ENCODE measurements at places on chromosomes 11 and 22. TPM values are rescaled to one million over a fixed set of nuclear protein-coding genes. Genes with fewer than 3 reads are reported as not detected.

Gene FAM83F
- total RNA-seq, result 2.8 TPM

Gene CRYBB3
- not detected for total RNA-seq

Gene OTOG
- not detected for total RNA-seq

Gene LUZP2
- total RNA-seq, result 0.28 TPM

Gene OR8G1
- total RNA-seq, result not detected

Gene PKNOX2
- total RNA-seq, result 23.5 TPM

Gene CATSPERZ
- not detected for total RNA-seq

Gene CDKN1C
- total RNA-seq, result 80.0 TPM

Gene MMP7
- total RNA-seq, result not detected

Gene TTC28
- total RNA-seq, result 65.4 TPM

Gene KRTAP5-10
- not detected for total RNA-seq

Gene ARHGAP20
- total RNA-seq, result 0.20 TPM

Gene CARNS1
- total RNA-seq, result 0.07 TPM

Gene IL18
- total RNA-seq, result not detected

Gene B3GAT3
- total RNA-seq, result 57.4 TPM

Gene PLA2G3
- 24.7 TPM for total RNA-seq

Gene POU2F3
- not detected for total RNA-seq

Gene IGLL5
- total RNA-seq, result not detected

Gene RBFOX2
- total RNA-seq, result 136 TPM

Gene BIRC3
- total RNA-seq, result 0.33 TPM

Gene ART1
- total RNA-seq, result not detected

Gene CNIH2
- total RNA-seq, result 46.0 TPM

Gene DCDC1
- total RNA-seq, result 2.6 TPM

Gene BARX2
- total RNA-seq, result not detected

Gene IFITM10
- not detected for total RNA-seq

Gene CTSW
- not detected for total RNA-seq

Gene MUC15
- total RNA-seq, result not detected

Gene IRAG1
- total RNA-seq, result 6.1 TPM

Gene TIGD3
- 3.3 TPM for total RNA-seq

Gene P2RY2
- 0.27 TPM for total RNA-seq

Gene MMP8
- total RNA-seq, result not detected

Gene TYR
- total RNA-seq, result not detected

Gene MMP12
- not detected for total RNA-seq

Gene ANGPTL5
- total RNA-seq, result not detected

Gene EIF1AD
- total RNA-seq, result 61.0 TPM

Gene SPI1
- total RNA-seq, result not detected

Gene PDGFB
- 0.80 TPM for total RNA-seq

Gene TSSK2
- total RNA-seq, result not detected

Gene OR11H1
- total RNA-seq, result not detected

Gene NCR3LG1
- 18.8 TPM for total RNA-seq

Gene ABCC8
- 6.1 TPM for total RNA-seq

All from neural crest cell (in vitro differentiated cells).